Hepatocyte (in vitro differentiated cells): ENCODE measurements at places on chromosomes 13 and 19. TPM values are rescaled to one million over a fixed set of nuclear protein-coding genes. Genes with fewer than 3 reads are reported as not detected.
A peak's percentile ranks its signal among the peaks of the same experiment; 100 is the strongest.

GRCh38 chr19:28869459-28869858 lies 343.5 kb downstream of the UQCRFS1 start:
- H3K4me1 ChIP-seq, result no peaks in the 10 kb centered on the region
- no peak overlapping the region for H3K27ac ChIP-seq
- H3K27me3 ChIP-seq, result no peaks in the 10 kb centered on the region
- no peaks in the 10 kb centered on the region for H3K36me3 ChIP-seq
- H3K4me3 ChIP-seq, result no peak overlapping the region

DNA sequence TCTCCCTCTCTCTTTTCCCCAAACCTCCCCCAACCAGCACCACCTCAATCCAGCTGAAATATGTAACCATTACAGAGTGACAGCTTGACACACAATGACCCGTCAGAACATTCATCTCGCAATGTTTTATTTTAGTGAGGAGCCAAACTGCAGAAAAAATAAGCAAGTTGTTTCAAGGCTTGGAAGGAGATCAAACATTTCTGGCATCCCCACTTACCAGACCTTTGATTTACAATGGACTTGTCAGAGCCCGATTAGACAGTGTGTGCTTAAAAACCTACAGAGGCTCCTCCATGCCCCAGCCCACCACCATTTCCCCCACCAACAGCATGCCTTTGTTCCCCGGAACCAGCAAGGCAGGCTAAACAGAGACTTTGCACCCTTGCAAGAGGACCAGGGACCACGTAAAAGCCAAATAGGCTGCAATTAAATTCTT lies 382.8 kb upstream of the ZNF507 start:
- DNase-seq, result no peak
- no peak overlapping the region for H3K4me3 ChIP-seq
- H3K27me3 ChIP-seq, result no peaks in the 10 kb centered on the region

- no peaks in the 10 kb centered on the region for H3K36me3 ChIP-seq
- peak; percentile 95 for DNase-seq
- H3K4me3 ChIP-seq, result no peak overlapping the region
- H3K27ac ChIP-seq, result peak overlapping the region; percentile 96
- peaks cover 24% of the 10 kb centered on the region for H3K4me1 ChIP-seq
Observed at GRCh38 chr19:45882652-45883585, 3.0 kb downstream of the IRF2BP1 start.

- no peaks in the 10 kb centered on the region for H3K27me3 ChIP-seq
- H3K27ac ChIP-seq, result no peak overlapping the region
- no peak overlapping the region for H3K4me3 ChIP-seq
- no peak for DNase-seq
- H3K4me1 ChIP-seq, result no peaks in the 10 kb centered on the region
Observed at GRCh38 chr13:90270226-90270625, 1077.3 kb upstream of the MIR17HG start.

- peak; percentile 80 for DNase-seq
- no peaks in the 10 kb centered on the region for H3K4me1 ChIP-seq
- H3K36me3 ChIP-seq, result no peaks in the 10 kb centered on the region
- H3K27ac ChIP-seq, result no peak overlapping the region
Observed at GRCh38 chr19:33125929-33126388, 6.0 kb upstream of the WDR88 start.

DNA sequence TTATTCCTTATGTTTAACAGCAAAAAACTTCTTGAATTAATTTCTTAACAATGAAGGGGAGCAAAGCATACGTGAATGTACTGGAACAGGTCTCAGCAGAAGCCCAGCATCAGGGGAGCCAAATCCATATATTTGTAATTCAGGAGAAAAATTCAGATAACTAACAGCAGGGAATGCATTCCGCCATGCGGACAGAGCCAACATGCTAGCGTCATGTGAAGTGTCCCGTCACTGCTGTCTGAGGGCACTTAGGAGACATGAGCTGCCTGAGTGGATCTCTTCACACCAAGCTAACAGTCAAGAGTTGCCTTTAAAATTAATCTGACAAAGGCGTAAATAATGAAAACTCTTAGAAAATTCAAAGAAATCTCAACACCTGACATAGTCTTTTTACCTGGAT lies 6.4 kb downstream of the AMER2 start:
- no peak overlapping the region for H3K27ac ChIP-seq
- no peaks in the 10 kb centered on the region for H3K36me3 ChIP-seq
- no peak for DNase-seq
- H3K27me3 ChIP-seq, result peaks cover 49% of the 10 kb centered on the region
- H3K4me1 ChIP-seq, result no peaks in the 10 kb centered on the region

DNA sequence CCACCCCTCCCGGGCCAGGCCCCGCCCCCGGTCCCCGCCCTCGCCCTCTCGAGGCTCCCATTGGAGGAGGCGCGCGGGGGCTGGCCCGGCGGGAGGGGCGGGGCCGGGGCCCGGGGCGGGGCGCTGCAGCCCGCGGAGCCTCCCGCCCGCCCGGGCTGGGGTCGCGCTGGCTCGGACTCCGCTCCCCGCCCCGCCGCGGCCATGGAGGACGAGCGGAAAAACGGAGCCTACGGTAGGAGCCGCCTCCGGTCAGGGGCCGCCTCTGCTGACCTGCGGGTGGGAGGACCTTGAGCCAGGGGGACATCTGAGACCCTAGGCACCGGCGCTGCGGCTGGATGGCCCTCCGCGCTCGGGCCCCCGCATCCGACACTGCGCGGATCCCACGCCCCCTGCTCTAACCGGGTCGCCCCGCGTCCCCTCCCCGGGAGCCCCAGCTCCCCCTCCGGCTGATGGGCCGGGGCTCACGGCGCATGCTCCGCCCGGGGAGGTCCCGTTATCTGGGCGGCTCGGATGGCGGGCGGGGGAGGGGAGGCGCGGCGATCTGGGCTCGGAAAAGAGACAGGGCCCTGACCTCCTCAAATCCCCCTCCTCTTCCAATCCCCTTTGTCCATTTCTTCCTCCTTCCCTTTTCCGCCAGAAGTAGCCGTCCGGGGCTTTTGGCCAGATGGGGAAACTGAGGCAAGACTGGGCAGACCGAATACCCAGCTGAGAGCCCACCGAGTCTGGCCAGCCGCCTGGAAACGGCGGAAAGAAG lies 15.4 kb upstream of the AP1M2 start:
- H3K27me3 ChIP-seq, result no peaks in the 10 kb centered on the region
- DNase-seq, result peak; percentile 91
- peak overlapping the region; percentile 84 for H3K4me3 ChIP-seq
- peak overlapping the region; percentile 79 for H3K27ac ChIP-seq

DNA sequence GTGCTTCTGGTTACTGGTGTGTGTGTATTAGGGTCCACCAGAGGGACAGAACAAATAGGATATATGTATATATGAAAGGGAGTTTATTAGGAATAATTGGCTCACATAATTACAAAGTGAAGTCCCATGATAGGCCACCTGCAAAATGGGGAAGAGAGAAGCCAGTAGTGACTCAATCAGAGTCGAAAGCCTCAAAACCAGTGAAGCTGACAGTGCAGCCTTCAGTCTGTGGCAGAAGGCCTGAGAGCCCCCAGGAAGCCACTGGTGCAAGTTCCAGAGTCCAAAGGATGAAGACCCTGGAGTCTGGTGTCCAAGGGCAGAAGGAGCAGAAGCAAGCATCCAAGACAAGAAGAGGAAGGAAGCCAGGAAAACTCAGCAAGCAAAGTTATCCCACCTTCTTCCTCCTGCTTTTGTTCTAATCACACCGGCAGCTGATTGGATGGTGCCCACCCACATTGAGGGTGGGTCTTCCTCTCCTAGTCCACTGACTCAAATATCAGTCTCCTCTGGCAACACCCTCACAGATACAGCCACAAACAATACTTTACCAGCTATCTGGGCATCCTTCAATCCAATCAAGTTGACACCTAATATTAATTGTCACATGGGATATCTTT lies 21.7 kb upstream of the SCEL start:
- no peaks in the 10 kb centered on the region for H3K27me3 ChIP-seq
- H3K36me3 ChIP-seq, result no peaks in the 10 kb centered on the region

- H3K4me1 ChIP-seq, result peaks cover 12% of the 10 kb centered on the region
- H3K4me3 ChIP-seq, result no peak overlapping the region
- DNase-seq, result no peak
- no peaks in the 10 kb centered on the region for H3K27me3 ChIP-seq
Observed at GRCh38 chr19:485077-485476, 11.2 kb upstream of the MADCAM1 start.

GRCh38 chr19:31252441-31252840 lies 96.8 kb downstream of the TSHZ3 start:
- H3K27ac ChIP-seq, result no peak overlapping the region
- DNase-seq, result no peak
- H3K4me3 ChIP-seq, result no peak overlapping the region
- no peaks in the 10 kb centered on the region for H3K4me1 ChIP-seq
- no peaks in the 10 kb centered on the region for H3K36me3 ChIP-seq
- H3K27me3 ChIP-seq, result no peaks in the 10 kb centered on the region

- H3K4me3 ChIP-seq, result no peak overlapping the region
- H3K4me1 ChIP-seq, result no peaks in the 10 kb centered on the region
- H3K27me3 ChIP-seq, result no peaks in the 10 kb centered on the region
- no peak for DNase-seq
Observed at GRCh38 chr19:34597596-34597995, 79.4 kb downstream of the SCGB2B2 start.

GRCh38 chr19:11554160-11554559 lies 4.9 kb downstream of the ELOF1 start:
- H3K36me3 ChIP-seq, result no peaks in the 10 kb centered on the region
- no peak overlapping the region for H3K4me3 ChIP-seq
- no peaks in the 10 kb centered on the region for H3K27me3 ChIP-seq
- no peak overlapping the region for H3K27ac ChIP-seq

DNA sequence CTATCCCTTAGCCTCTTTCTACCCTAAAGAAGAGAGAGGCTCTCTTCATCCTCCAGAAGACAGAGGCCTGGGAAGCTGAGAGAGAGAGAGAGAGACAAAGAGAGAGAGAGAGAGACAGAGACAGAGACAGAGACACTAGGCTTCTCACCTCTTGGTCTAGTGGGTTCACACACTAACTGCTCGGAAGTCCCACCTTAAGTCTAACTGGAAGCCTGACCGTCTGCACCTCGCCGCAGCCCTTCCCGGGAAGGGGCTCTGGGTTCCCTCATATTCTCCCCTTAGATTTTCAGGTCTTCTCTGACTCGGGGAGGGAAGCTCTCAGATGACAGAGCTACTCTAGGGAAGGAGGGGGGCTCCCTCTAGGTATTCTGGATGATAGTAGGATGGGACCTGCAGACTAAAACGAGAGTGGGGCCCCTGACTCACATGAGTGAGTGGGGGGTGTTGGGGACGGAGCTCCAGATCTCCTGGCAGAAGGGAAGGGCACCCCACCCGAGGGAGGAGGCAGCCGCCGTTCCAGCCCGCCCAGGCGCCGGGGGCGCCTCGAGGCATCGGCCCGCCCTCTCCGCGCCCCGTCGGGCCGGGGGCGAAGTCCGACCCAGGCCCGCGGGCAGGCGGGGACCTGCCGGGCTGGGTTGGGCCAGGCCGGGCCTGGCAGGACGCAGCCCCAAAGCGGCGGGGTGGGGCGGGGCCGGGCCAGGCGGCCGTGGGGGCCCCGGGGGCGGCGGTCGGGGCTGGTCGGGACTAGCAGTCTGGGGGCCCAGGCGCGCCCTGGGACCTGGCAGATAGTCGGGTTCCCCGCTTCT lies 2.0 kb upstream of the JUNB start:
- DNase-seq, result no peak
- peaks cover 55% of the 10 kb centered on the region for H3K4me1 ChIP-seq
- H3K36me3 ChIP-seq, result no peaks in the 10 kb centered on the region
- H3K27ac ChIP-seq, result peak overlapping the region; percentile 99
- no peaks in the 10 kb centered on the region for H3K27me3 ChIP-seq
- no peak overlapping the region for H3K4me3 ChIP-seq

GRCh38 chr13:59478908-59479307 lies 684.8 kb downstream of the DIAPH3 start:
- no peaks in the 10 kb centered on the region for H3K36me3 ChIP-seq
- H3K4me3 ChIP-seq, result no peak overlapping the region
- DNase-seq, result no peak
- H3K27ac ChIP-seq, result no peak overlapping the region
- no peaks in the 10 kb centered on the region for H3K27me3 ChIP-seq

DNA sequence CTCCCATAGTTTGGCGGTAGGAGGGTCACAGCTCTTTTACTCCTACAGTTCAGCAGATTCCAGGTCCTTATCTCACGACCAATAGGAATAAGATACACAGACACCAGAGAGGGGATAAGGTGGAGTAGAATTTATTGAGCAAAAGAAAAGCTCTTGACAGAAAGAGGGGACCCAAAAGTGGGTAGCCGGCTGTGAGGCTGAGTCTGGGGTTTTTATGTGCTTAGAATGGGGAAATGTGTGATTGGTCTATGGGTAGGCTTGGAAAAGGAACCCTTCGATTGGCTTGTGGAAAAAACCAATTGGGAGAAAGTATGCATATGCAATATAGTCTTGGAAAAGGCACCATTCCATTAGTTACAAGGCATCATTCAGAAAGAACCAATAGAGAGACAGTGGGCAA lies 1356.9 kb upstream of the SPRY2 start:
- no peaks in the 10 kb centered on the region for H3K27me3 ChIP-seq
- no peaks in the 10 kb centered on the region for H3K4me1 ChIP-seq
- no peak for DNase-seq
- H3K4me3 ChIP-seq, result no peak overlapping the region
- no peaks in the 10 kb centered on the region for H3K36me3 ChIP-seq
- no peak overlapping the region for H3K27ac ChIP-seq

DNA sequence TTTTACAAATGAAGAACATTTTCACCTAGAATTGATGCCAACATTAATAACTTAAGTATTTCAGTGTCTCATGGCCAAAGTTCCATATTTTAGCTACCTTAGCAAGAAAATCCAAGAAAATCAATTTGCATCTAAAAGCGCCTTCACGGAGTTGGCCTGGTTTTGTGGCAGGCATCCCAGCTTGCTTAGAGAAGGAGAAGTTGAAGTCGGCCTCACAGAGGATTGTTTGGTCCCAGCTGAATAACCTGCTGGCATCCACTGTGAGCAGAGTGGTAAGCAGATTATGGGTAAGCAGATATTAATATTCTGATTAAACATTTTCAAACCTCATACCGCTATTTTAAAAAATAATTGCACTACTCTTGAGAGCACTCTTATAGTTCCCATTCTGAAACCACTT lies 62.3 kb upstream of the STARD13 start:
- no peaks in the 10 kb centered on the region for H3K4me1 ChIP-seq
- peaks cover 5% of the 10 kb centered on the region for H3K27me3 ChIP-seq
- DNase-seq, result no peak
- H3K27ac ChIP-seq, result no peak overlapping the region

GRCh38 chr13:57326532-57326931 lies 159.5 kb downstream of the PRR20E start:
- H3K27ac ChIP-seq, result no peak overlapping the region
- H3K4me3 ChIP-seq, result no peak overlapping the region
- no peaks in the 10 kb centered on the region for H3K4me1 ChIP-seq
- H3K27me3 ChIP-seq, result no peaks in the 10 kb centered on the region

- no peaks in the 10 kb centered on the region for H3K27me3 ChIP-seq
- no peak overlapping the region for H3K27ac ChIP-seq
- H3K4me1 ChIP-seq, result no peaks in the 10 kb centered on the region
- H3K4me3 ChIP-seq, result no peak overlapping the region
- no peak for DNase-seq
Observed at GRCh38 chr13:94218537-94218936, 260.9 kb downstream of the DCT start.

- H3K27ac ChIP-seq, result no peak overlapping the region
- H3K36me3 ChIP-seq, result no peaks in the 10 kb centered on the region
- no peak for DNase-seq
- H3K4me3 ChIP-seq, result no peak overlapping the region
- no peaks in the 10 kb centered on the region for H3K4me1 ChIP-seq
Observed at GRCh38 chr19:50780753-50781435, 9.3 kb upstream of the ACP4 start.

The ZNF493 gene
- polyA plus RNA-seq, result 9.8 and 14.0 TPM in 2 replicates

The CD37 gene
- polyA plus RNA-seq, result 6.6 and 12.4 TPM in 2 replicates

The PCDH8 gene
- 0.19 and 0.85 TPM in 2 replicates for polyA plus RNA-seq

The ZNF790 gene
- 2.4 and 4.0 TPM in 2 replicates for polyA plus RNA-seq

The SHC2 gene
- polyA plus RNA-seq, result 111 and 127 TPM in 2 replicates

The NOSIP gene
- polyA plus RNA-seq, result 92.4 and 93.9 TPM in 2 replicates

The EPSTI1 gene
- polyA plus RNA-seq, result 27.7 and 31.0 TPM in 2 replicates
